ENCODE measurements at places on chromosomes 1 and 21.

GRCh38 chr1:181152892-181153633, 64.6 kb downstream of the IER5 start:
- DNase-seq, result no peak

DNA sequence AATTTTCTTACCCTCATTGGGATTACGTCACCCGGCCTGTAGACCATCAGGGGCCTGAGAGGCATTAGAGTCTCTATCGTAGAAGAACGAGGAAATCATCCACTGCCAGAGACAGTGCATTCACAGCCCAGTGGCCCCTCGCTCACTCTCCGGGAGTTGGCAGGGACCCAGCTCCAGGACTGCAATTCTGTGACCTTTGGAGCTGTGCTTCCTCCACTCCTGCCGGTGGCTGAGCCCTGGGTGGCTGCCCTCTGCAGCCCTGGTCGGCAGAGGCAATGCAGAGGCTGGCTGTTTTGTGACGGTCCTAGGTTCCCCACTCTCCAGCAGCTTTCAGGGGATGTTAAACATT, 12.7 kb downstream of the SLC37A1 start:
- DNase-seq, result no peak

DNA sequence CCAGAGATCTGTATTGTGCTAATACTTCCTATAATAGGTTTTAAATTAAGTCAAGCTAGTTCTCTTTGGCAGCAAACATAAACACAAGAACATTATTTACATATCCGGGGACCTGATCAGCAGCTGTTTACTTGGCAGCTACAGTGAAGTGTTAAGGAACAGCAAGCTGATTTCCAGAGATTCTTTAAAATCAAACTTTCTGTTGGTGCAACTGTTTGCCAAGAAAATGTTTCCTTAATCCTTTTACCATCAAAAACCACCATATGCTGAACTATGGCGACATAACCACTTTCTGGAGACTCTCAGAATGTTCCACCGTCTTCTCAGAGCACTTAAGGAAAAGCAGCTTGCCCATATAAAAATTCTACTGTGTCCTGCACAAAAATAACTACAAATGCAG, 107.0 kb upstream of the KRTAP19-8 start:
- DNase-seq, result no peak

DNA sequence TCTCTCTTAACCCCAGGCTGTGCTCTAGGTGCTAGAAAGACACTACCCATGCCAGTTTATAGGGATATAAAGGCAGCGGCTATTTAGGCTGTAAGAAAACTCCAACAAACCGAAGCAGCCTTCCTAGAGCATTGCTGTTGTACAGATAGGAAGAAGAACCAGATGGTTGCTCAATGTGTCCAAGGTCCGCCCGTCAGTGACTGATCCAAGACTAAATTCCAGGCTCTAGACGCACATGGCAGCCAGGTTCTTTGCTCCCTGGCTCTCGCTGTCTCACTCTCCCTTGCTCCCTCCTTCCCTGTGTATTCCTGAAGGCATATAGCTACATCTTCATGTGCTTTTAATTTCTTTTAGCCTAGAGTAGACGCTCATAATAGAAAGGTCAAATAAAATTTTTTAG, 303.4 kb downstream of the KIF26B start:
- DNase-seq, result no peak

GRCh38 chr1:31732751-31733289, 29.0 kb upstream of the COL16A1 start:
- no peak for DNase-seq

DNA sequence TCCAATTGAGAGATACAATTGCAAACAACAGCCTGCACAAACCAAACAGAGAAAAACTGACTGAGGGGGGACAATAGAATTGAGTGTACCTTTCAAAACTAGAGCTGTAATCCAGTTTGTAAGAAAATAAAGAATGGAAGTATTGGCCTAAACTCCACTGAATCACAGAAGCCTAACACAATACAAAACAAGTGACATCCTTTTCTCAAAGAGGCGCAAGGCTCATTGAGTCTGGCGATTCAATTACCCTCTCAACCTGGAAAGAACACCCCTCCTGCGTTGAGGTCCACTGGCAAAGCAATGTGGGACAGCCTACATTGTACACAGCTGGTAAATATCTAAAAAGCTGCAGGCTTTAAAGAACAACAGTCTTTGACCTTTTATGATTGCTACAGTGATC, 182.6 kb downstream of the DPYD start:
- DNase-seq, result no peak

DNA sequence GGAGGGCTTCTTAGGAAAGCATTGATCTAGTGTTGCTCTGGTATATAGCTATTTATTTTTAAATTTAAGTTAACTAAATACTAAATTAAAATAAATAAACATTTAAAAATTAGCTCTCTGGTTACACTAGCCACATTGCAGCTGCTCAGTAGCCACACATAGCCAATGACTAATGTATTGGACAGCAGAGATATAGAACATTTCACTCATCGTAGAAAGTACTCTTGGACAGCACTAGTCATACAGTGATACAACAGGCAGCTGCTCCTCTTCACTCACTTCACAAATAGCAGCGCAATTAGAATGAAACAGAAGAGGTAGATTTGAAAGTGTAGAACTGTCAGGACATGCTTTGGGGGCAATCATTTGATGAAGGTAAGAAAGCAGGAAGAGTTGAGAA, 245.4 kb downstream of the PBX1 start:
- no peak for DNase-seq

GRCh38 chr1:26857473-26858060, 5.4 kb upstream of the SFN start:
- DNase-seq, result no peak

DNA sequence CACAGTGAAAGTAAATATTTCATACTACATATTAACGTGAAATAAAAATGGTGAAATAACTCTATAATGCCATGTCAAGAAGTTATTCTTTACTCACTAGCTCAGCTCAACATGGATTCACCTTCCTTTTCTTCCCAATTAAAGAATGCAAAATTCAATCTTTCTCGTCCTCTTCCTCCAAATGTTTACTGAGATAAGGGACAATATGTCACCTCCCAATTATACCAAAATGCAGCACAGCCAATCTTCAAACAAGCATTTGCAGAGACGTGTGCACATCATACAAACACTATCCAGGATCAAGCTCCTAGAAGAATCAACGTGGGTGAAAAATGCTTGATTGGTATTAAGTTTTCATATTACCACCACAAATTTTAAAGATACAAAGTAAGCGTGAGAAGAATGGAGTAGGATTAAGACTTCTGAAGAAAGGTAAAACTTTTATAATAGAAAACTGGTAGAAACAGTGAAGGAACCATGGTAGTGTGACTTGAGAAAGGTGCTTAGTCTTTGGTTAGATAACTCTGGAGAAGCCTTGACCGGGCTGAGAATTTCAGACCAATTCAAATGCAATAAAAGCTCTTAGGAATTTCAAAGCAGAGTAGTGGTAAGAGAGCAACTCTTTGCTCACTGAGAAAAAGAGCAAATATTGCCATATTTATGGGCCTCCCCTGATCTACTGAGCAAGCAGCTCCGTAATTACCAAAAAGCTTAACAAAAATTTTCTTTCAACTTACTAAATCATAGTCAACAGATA, 7.2 kb downstream of the PTP4A2 start:
- DNase-seq, result no peak

GRCh38 chr1:222852326-222852725, 37.5 kb downstream of the DISP1 start:
- no peak for DNase-seq

- no peak for DNase-seq
Measured at GRCh38 chr1:183000167-183000962, 22.9 kb upstream of the LAMC1 start.

DNA sequence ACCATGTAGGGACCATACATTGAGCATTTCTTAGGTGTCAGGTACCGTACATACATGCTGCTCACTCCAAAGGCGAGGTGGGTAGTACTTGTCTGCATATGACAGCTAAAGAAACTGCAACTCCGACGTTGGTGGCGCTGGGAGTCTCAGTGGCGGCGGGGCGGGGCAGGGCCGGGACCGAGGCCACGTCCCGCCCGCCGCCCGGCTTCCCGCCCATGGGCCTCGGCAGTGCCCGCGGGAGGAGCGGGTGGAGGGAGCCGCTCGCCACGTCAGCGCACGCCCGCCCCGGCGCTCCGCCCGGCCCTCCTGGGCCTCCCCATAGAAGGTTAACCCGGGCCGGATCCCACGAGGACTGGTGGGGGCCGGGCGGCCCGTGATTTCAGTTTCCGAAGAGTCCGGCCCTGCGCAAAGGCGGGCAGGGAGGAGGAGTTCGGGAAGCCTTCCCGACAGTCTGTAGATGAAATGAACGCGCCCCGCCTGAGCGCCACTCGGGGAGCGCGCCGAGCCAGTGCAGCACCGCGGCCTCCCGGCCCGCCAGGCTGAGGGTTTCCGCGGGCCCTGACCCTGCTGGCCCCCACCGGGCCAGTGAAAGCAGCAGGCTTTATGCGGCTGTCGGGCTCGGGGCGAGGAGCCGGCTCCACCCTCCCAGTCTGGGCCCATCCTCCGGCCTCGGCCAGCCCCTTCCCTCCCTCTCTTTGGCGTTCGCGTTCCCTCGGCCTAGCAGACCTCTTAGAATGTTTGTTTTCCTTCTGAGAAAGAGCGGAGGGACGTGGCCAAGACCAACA, 119.9 kb upstream of the JUN start:
- peak; percentile 73 for DNase-seq

DNA sequence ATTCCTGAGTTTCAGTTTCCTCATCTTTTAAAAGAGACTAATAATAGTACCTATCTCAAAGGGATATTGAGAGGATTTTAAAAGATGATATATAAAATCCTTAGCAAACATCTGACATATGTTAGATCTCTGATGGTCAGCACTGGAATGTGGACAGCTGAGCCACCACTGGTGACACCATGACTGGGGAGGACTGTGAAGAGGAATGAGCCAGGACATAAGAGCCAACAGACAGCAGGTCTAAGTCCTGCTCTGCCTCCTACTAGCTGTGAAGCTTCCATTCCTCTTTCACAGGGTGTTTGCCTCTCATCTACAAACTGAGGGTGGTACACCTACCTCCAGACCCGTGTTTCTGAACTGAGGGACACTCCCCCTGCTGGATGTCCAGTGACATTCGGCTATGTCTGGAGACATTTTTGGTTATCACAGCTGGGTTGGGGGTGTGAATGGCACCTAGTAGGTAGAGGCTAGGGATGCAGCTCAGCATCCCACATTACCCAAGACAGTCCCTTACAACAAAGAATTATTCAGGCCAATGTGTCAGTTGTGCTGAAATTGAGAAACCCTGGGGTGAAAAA, 109.1 kb upstream of the OLIG2 start:
- DNase-seq, result no peak

- no peak for DNase-seq
Measured at GRCh38 chr1:221712198-221712684, 29.6 kb downstream of the DUSP10 start.

- DNase-seq, result no peak
Measured at GRCh38 chr1:53902235-53903138, 8.5 kb downstream of the DIO1 start.

GRCh38 chr1:12597792-12598191, 20.2 kb downstream of the DHRS3 start:
- no peak for DNase-seq

- DNase-seq, result no peak
Measured at GRCh38 chr1:173467426-173467825, 9.7 kb upstream of the PRDX6 start.

GRCh38 chr1:62439652-62440371, 3.0 kb downstream of the USP1 start:
- no peak for DNase-seq

- DNase-seq, result no peak
Measured at GRCh38 chr21:31888936-31889371, 16.1 kb downstream of the HUNK start.

DNA sequence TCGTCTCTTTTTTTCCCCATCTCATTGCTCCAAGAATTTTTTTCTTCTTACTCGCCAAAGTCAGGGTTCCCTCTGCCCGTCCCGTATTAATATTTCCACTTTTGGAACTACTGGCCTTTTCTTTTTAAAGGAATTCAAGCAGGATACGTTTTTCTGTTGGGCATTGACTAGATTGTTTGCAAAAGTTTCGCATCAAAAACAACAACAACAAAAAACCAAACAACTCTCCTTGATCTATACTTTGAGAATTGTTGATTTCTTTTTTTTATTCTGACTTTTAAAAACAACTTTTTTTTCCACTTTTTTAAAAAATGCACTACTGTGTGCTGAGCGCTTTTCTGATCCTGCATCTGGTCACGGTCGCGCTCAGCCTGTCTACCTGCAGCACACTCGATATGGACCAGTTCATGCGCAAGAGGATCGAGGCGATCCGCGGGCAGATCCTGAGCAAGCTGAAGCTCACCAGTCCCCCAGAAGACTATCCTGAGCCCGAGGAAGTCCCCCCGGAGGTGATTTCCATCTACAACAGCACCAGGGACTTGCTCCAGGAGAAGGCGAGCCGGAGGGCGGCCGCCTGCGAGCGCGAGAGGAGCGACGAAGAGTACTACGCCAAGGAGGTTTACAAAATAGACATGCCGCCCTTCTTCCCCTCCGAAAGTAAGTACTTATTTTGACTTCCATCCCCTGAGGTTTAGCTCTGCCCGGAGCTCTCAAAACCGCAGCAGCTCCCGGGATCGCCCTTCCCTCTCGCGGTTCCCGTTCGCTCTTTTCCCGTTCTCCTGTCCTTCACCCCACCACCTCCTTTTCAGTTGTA, 1.5 kb downstream of the TGFB2 start:
- DNase-seq, result no peak

DNA sequence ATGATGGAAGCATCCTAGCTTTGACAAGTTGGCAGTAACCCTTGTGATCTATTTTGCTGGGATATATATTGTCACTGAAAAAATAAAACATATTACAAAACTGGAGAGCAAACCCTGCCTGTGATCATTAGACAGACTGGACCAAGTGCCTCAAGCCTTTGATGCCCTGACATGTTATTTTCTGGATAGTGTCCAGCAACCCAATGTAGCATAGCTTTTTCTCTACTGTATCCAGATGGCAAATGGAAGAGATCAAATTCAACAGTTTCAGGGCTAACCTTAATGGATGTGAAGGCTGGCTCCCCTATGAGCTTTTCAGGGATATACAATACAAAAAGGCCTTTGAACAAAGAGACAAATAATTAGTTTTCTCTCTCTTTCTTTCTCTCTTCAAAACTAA, 25.1 kb downstream of the WARS2 start:
- no peak for DNase-seq

- DNase-seq, result no peak
Measured at GRCh38 chr1:61523229-61523628, 201.7 kb downstream of the TM2D1 start.

GRCh38 chr1:119245881-119246280, 105.4 kb upstream of the WARS2 start:
- DNase-seq, result no peak

DNA sequence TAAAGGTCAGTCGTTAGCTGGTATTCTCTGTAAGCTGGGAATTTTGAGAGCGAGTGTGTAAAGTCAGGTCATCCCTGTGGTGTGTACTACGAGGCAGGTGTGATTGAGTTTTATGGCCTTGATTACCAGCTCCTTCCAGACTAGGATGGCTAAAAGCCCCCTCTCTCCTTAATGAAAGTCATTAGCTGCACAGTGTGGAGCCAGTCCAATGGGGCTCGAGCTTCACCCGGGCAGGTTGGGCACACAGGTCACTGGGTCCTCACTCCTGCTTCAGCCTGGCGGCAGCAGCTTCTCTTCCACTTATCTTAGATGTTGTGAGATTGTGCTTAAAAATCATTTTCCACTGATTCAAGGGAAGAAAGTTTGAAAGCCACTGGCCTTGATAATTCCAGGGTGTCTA, 3.0 kb downstream of the DMRTB1 start:
- DNase-seq, result no peak

- DNase-seq, result no peak
Measured at GRCh38 chr21:15333951-15334350, 269.2 kb upstream of the NRIP1 start.
